ENCODE measurements at places on chromosomes 12 and 14.

DNA sequence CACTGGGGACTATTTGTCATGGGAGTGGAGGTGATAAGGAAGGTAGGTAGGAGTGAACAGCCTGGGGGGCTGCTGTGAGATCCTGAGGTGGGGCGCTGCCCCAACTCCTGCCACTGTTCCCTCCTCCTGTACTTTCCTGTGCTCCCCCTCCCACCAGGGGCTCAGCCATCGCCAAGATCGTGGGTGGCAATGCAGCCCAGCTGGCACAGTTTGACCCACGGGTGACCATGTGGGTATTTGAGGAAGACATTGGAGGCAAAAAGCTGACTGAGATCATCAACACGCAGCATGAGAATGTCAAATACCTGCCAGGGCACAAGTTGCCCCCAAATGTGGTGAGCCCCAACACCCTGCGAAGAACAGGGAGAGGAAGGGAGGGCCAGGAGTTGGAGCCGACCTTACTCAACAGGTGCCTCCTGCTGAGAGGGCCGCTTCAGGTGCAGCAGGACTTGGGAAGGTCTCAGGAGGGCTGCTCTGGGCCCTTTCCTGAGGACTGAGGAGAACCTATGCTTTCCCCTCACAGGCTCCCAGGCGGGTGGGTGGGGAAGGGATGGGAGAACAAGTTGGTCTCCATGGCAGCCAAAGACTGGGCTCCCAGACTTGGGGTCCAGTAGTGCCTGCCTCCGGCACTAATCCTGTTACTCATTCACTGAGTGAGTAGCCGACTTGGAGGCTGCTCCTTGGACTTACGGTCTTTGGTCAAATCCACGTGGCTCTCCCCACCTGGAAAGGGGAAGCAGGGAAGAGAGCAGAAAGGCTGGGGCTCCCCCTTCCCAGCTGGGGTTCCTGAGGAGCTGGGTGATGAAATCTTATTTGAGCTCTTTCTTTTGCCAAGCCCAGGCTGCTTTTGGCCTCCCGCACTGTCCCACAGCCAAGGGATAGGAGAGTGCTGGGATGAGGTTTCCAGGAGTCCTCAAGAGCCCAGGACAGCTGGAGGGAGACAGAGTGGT lies 884 bp downstream of the GPD1 start:
- DNase-seq: no peak

DNA sequence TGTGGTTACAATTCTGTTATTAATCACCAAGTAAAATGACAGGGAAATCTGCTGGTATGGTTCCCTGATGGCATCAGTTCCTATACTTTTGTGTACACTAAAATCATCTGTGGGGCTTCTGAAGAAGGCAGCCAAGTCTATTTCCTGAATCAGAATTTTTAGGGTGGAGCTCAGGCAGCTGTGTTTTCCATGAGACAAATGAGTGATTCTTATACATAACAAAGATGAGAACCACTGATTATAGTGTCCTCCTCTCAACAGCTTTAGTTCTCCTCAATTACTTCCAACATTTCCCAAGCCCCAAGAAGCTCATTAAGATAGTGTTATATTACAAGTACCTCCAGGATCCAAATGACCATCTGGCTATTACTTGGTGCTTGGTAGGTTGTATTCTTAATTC lies 64.5 kb upstream of the USP44 start:
- no peak for DNase-seq

DNA sequence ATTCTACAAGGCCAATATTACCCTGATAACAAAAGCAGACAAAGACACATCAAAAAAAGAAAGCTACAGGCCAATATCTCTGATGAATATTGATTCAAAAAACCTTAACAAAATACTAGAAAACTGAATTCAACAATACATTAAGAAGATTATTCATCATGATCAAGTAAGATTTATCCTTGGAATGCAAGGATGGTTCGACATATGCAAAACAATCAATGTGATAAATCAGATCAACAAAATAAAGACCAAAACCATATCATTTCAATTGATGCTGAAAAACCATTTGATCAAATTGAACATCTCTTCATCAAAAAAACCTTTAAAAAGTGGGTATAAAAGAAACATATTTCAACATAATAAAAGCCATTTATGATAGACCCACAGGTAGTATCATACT lies 117.3 kb downstream of the CPNE8 start:
- DNase-seq: no peak

DNA sequence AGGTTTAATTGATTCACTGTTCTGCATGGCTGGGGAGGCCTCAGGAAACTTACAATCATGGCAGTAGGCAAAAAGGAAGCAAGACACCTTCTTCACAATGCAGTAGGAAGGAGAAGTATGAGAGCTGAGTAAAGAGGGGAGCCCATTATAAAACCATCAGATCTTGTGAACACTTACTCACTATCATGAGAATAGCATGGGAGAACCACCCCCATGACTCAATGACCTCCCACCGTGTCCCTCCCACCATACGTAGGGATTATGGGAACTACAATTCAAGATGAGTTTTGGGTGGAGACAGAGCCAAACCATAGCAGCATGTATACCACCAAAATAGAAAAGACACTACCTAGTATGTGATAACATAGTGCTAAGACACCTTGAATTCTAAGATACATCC lies 2.9 kb upstream of the HMGA2 start:
- DNase-seq: peak; percentile 97

DNA sequence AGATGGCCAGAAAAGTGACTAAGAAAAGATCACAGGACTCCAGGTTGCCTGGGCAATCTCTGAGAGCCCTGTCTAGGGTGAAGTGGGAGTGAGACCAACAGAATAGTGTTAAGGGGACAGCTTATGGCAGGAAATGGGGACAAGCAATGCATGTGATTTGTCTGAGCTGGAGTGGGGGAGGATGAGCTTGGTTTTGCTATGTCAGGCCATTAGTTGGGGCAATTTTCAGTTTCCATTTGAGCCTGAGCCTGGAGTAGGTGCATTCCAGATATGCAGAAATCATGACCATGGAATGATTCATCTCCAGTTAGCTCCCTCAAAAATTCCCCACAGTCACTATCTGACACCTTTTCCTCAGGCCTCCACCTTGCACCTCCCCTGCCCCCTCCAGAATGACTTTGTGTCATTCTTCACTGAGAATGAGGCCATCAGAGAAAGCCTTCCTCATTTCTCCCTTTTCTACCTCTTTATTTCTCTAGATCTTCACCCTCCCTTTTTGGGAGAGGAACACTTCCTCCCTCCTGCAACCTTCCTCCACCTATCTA lies 150.9 kb upstream of the PLEKHG7 start:
- no peak for DNase-seq

- no peak for DNase-seq
These were observed 228.1 kb upstream of the CNTN1 start for GRCh38 chr12:40464121-40464520.

- DNase-seq: no peak
These were observed 210.1 kb downstream of the SUDS3 start for GRCh38 chr12:118586433-118586832.

DNA sequence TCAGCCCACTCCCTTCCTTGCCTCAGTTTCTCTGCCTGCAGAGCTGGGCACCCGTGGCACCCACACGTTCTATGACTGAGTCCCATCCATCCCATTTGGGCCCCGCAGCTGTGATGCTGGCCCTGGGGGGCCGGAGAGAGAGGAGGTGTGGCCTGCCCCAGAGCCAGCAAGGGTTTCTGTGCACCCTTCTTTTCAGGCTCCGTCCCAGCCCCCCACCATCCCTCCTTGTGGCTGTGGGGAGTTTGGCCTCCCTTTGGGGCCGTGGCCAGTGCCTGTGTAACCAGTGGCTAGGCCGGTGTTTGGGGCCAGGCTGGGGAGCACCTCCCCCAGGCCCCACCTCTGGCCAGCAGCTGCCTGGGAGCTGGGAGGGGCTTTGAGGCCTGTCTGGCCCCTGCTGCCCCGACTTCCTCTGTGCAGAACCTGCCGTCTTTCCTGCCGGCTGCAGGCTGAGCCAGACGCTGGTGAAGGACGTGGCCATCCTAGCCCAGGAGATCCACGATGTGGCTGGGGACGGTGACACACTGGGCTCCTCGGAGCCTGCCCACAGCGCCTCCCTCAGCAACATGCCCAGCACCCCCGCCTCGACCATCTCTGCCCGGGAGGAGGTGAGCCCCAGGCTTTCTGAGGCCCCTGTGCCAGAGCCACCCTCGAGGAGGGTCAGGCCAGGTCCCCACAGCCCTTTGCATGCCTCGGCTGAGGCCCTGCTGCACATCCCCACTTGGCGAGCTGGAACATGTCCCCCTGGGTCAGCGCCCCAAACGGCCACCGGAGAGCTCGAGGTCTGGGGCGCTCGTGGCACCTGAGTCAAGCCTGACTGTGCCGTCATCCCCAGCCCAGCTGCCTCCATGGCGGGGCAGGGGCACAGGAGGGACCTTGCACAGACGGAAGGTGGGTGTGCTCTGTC lies 27.7 kb downstream of the CEP170B start:
- no peak for DNase-seq

DNA sequence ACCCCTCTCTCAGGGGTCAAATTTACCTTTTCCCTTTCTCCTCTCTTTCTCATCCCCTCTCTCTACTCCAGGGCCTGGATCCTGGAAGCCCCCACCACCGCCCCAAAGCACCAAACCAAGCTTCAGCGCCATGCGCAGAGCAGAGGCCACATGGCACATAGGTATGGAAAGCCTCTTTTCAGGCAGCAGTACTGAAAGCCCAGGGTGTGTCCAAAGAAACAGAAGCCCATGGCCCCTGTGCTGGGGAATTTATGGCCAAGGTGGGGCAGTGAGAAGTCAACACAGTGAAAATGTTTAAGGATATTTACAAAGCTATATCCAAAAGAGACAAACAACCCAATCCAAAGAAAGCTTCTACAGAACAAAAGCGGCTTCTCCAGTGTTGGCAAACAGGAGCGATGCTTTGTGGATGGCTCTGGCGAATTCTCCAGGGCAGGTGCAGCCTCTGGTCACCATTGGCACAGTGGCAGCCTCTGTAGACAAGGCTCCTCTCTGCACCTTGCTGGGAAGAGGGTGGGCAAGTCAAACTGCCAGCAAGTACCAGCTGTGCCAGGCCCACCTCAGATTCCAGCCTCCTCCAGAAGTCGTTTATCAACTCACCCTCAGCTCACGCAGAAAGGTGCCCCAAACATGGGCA lies 4.7 kb upstream of the CPNE6 start:
- DNase-seq: no peak

GRCh38 chr12:79016181-79016580 lies 151.6 kb downstream of the SYT1 start:
- no peak for DNase-seq

- DNase-seq: no peak
These were observed 122.7 kb downstream of the C12orf42 start for GRCh38 chr12:103373088-103373523.

DNA sequence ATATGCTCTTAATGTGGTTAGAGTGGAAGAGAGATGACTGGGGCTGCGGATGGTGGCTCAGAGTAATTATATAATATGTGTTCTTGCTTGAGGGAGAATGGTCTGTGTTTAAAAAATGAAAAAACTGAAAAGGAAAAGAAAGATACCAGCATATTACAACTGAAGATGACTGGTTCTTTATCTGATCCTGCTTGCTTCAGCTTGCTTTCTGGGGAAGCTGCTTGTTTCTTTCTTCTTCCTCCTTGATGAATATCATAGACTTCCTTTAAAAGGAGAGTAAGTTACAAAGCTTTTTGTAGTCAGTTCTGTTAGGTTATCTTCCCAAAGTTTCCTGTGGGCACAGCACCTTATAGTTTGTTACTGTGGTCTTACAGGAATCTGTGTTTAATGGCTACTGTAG lies 210.9 kb downstream of the ERC1 start:
- no peak for DNase-seq

- no peak for DNase-seq
These were observed 24.1 kb upstream of the RAB35 start for GRCh38 chr12:120140603-120141002.
